ENCODE measurements at places on chromosomes 6 and 20. TPM values are rescaled to one million over a fixed set of nuclear protein-coding genes. Genes with fewer than 3 reads are reported as not detected.

GRCh38 chr6:155787168-155787567, 331.5 kb upstream of the NOX3 start:
- no peaks in the 10 kb centered on the region for H3K27me3 ChIP-seq
- no peaks in the 10 kb centered on the region for H3K4me1 ChIP-seq
- no peak overlapping the region for H3K4me3 ChIP-seq
- no peaks in the 10 kb centered on the region for H3K36me3 ChIP-seq
- H3K27ac ChIP-seq = no peak overlapping the region
- DNase-seq = no peak

The ANKRD6 gene
- 14.1 TPM for total RNA-seq

- DNase-seq = no peak
- no peak overlapping the region for H3K27ac ChIP-seq
- H3K27me3 ChIP-seq = no peaks in the 10 kb centered on the region
- H3K36me3 ChIP-seq = no peaks in the 10 kb centered on the region
These were observed 10.7 kb downstream of the NELFCD start for GRCh38 chr20:58991715-58992114.

The PAX1 gene
- not detected for total RNA-seq

GRCh38 chr6:148548065-148548748, 198.6 kb upstream of the UST start:
- no peak for DNase-seq
- no peak overlapping the region for H3K27ac ChIP-seq
- H3K36me3 ChIP-seq = peaks cover 4% of the 10 kb centered on the region
- no peak overlapping the region for H3K4me3 ChIP-seq
- H3K27me3 ChIP-seq = no peaks in the 10 kb centered on the region

DNA sequence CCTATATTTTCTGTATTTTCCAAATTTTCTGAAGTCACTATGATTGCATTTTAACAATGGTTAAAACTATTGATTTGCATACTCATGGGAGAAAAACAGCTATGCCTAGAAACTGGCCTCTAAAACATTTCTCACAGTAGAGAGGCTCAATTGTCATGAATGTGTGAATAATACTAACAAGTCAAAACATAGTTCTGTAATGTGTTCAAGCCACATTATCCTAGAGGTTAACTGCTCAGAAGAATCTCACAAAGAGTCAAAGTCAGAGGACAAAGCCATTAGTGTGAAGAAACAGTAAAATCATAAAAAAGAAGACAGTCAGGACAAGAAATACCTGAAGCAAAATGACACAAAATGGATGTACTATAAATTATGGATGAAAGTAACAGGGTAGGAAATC, 12.5 kb upstream of the ALDH8A1 start:
- H3K36me3 ChIP-seq = peaks cover 65% of the 10 kb centered on the region
- H3K4me1 ChIP-seq = no peaks in the 10 kb centered on the region
- H3K27me3 ChIP-seq = no peaks in the 10 kb centered on the region
- no peak overlapping the region for H3K27ac ChIP-seq
- H3K4me3 ChIP-seq = no peak overlapping the region
- no peak for DNase-seq

DNA sequence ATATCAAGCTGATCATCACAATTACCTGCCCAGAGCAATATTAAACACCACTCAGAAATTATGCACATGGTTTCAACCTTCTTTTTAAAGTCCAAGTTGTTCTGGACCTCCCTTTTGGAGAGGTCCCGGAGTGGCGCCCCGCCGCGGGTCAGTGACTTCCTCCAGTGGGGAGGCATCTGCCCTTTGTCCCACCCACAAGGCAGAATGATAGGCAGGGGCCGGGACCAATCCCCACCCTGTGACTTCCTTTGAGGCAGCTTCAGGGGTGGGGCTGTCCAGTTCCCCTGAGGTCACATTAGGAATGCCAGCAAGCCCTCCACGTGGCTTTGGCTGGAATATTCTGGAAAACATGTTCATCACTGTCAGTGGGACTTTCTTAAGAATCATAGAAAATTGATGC, 207.0 kb downstream of the ANKRD60 start:
- no peak overlapping the region for H3K4me3 ChIP-seq
- H3K4me1 ChIP-seq = no peaks in the 10 kb centered on the region
- no peaks in the 10 kb centered on the region for H3K27me3 ChIP-seq
- no peaks in the 10 kb centered on the region for H3K36me3 ChIP-seq

The DDR1 gene
- 77.9 TPM for total RNA-seq

The XKR7 gene
- not detected for total RNA-seq

The TFAP2D gene
- not detected for total RNA-seq

- H3K36me3 ChIP-seq = no peaks in the 10 kb centered on the region
- no peaks in the 10 kb centered on the region for H3K27me3 ChIP-seq
- DNase-seq = no peak
- peaks cover 15% of the 10 kb centered on the region for H3K4me1 ChIP-seq
- H3K27ac ChIP-seq = peak overlapping the region; percentile 55
These were observed 24.6 kb downstream of the DLL1 start for GRCh38 chr6:170266061-170266825.

DNA sequence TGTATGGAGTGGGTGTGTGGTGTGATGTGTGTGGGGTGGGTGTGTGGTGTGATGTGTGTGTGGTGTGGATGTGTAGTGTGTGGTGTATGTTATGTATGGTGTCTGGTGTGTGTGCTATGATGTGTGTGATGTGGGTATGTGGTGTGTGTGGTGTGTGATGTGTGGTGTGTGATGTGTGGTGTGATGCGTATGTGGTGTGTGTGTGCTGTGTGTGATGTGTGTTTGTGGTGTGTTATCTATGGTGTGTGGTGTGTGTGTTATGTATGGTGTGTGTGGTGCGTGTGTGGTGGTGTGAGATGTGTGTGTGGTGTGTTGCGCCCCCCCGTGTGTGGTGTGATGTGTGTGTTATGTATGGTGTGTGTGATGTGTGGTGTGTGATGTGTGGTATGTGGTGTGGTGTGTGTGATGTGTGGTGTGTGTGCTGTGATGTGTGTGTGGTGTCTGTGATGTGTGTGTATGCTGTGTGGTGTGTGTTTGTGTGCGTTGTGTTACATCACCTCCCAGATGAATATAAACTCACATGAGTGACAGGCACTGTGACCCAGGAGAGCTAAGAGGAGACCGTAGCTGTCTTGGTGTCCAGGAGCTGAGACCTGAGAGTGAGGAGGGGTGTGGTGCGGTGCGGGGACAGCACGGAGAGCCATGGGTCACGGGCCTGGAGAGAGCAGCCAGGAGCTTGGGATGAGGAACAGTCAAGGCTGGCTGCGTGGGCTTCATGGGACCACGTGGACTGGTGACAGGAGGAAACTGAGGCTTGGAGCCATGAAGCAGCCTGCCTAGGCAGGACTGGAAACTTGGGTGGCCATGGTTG, 8.8 kb downstream of the DLGAP4 start:
- H3K4me3 ChIP-seq = no peak overlapping the region
- H3K27ac ChIP-seq = no peak overlapping the region
- no peaks in the 10 kb centered on the region for H3K36me3 ChIP-seq
- H3K4me1 ChIP-seq = no peaks in the 10 kb centered on the region
- DNase-seq = peak; percentile 9
- no peaks in the 10 kb centered on the region for H3K27me3 ChIP-seq

The SLC22A16 gene
- total RNA-seq = 0.52 TPM

DNA sequence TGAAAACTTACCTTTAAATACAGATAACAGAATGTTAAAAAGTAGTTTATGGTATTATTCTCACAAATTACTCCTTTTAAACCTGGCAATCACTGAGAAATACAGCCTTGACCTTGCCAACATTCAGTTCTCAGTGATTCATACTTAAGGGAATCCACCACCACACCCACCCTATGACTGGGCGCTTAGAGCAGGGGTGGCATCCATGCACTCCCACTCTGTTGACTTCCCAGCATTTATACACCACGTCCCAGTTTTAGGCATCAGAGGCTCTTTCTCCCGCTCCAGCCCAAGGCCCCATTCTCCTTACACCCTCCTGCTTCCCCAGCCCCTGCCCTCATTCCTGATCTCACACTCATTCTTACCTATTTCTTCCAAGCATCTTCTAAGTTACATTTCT, 16.3 kb downstream of the TRAF3IP2 start:
- H3K27me3 ChIP-seq = no peaks in the 10 kb centered on the region
- DNase-seq = no peak
- no peak overlapping the region for H3K4me3 ChIP-seq
- no peaks in the 10 kb centered on the region for H3K36me3 ChIP-seq
- H3K27ac ChIP-seq = peak overlapping the region; percentile 57
- H3K4me1 ChIP-seq = peaks cover 40% of the 10 kb centered on the region

DNA sequence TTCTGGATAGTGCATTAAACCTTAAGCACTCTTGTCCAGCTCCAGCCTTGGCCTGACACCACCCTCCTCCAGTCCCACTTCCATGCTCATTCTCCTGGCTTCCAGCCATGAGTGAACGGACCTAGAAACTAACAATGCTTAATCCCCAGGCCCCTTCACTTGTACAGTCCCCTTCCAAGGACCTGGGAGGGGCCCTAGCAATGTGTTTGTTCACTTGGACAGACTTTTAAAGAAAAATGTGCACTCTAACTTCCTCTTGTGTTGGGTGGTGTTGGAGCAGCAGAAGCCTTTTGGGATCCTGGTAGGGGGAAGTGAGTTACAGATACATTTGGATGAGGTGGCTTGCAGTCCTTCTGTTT, 48.9 kb upstream of the CCN6 start:
- no peak overlapping the region for H3K27ac ChIP-seq
- no peak for DNase-seq
- H3K4me1 ChIP-seq = no peaks in the 10 kb centered on the region
- no peak overlapping the region for H3K4me3 ChIP-seq
- H3K27me3 ChIP-seq = no peaks in the 10 kb centered on the region

The PYGB gene
- 78.2 TPM for total RNA-seq

DNA sequence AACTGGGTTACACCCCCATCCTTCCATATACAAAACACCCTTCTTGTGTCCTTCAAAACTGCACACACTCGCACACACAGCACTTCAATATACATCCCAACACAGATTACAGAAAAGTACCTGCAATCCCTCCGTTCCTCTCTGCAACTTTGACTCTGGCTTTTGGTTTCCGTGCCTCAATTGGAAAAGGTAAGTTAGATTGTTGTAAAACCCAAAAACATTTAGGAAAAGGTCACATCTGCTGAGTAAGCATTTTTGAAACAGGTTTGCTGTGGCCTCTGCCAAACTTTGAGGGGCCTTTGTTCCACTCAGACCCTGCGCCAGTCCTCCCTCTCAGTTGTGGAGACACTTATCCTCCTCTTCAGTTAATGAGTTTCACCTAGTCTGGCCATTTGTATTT, 4.2 kb downstream of the NKX2-4 start:
- H3K4me3 ChIP-seq = no peak overlapping the region
- H3K27ac ChIP-seq = no peak overlapping the region
- DNase-seq = no peak

The STMND1 gene
- total RNA-seq = 2.5 TPM

DNA sequence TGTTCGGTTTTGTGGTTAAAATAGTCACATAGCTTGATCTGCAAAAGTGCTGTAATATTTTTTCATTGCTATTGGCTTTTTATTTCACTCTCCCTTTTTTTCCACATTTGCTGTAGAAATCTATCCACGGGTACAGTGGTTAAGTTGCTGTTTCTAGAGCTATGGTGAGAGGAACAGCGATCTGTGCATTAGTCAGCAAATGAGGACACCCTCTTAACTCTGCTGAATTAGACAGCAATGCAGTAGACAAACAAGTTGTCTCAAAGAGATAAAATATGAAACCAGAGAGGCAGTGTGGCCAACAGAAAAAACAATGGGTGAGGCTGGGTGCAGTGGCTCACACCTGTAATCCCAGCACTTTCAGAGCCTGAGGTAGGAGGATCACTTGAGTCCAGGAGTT, 17.6 kb upstream of the SYNJ2 start:
- no peak overlapping the region for H3K4me3 ChIP-seq
- H3K27ac ChIP-seq = no peak overlapping the region
- no peaks in the 10 kb centered on the region for H3K36me3 ChIP-seq
- H3K4me1 ChIP-seq = peaks cover 6% of the 10 kb centered on the region

The POPDC3 gene
- 0.41 TPM for total RNA-seq

DNA sequence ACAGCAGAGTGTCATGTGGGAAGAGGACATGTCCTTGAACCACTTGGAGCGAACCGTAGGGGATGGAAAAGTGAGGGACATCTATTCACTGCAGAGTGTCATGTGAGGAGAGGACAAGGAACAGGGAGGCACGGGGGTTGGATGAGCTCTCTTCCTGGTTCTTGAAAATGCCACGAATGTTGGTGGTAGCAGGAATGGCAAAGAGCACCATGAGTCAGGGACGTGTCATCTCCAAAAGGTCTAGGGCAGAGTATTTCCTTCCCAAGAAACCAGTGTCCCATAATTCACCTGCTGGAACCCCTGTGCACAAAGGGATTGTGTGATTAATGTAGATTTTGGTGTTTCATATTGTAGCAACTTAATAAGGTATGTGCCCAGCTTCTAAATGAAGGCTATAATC, 136.8 kb downstream of the BFSP1 start:
- H3K36me3 ChIP-seq = no peaks in the 10 kb centered on the region
- H3K4me1 ChIP-seq = no peaks in the 10 kb centered on the region
- H3K4me3 ChIP-seq = no peak overlapping the region
- DNase-seq = no peak

DNA sequence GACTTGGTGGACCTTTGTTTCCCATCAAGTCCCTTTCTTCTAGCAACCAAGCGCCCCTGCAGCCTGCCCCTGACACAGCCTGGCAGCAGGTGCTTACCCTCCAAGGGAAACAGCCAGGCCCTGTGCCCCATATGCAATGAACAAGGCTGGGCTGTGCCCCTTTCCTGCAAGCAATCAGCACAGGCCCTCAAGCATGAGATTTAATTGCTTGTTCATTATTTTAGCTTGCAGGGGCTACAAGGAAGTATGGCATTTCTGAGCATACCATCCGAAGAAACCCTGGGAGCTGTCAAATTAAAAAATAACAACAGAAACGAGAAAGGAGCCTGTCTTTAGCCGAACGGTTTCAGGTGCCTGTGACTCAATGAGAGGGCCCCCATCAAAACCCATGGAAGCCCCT, 522.9 kb upstream of the ARID1B start:
- H3K4me1 ChIP-seq = no peaks in the 10 kb centered on the region
- no peaks in the 10 kb centered on the region for H3K27me3 ChIP-seq
- no peaks in the 10 kb centered on the region for H3K36me3 ChIP-seq
- no peak for DNase-seq

The RAET1L gene
- 0.58 TPM for total RNA-seq

DNA sequence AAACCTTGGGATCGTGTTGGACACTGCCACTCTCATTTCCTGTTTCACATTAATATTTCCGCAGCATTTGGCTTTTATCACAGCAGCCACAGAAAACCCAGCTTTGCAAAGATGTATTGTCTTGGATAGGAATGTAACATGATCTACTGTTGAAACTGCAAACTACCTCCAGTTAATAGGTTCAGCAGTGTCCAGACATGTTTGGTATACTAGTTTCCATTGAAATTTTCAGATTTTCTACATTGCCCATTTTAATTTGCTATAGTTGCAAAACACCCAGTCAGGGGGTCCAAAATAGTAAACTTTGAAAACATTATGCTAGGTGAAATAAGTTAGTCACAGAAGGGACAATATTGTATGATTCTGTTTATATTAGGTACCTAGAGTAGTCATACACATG, 3.3 kb downstream of the ANKRD6 start:
- DNase-seq = no peak
- H3K4me1 ChIP-seq = no peaks in the 10 kb centered on the region
- H3K27ac ChIP-seq = no peak overlapping the region
- no peak overlapping the region for H3K4me3 ChIP-seq
- no peaks in the 10 kb centered on the region for H3K27me3 ChIP-seq
- H3K36me3 ChIP-seq = no peaks in the 10 kb centered on the region

GRCh38 chr20:2651772-2652723, at the start of gene NOP56:
TSS of gene NOP56 (plus strand) at chr20:2652632. CDS start at chr20:2652661, 29 bp downstream.
- no peaks in the 10 kb centered on the region for H3K36me3 ChIP-seq
- H3K4me1 ChIP-seq = peaks cover 13% of the 10 kb centered on the region
- DNase-seq = peak; percentile 97
- H3K4me3 ChIP-seq = peak within 1 kb of the TSS; percentile 96
- no peaks in the 10 kb centered on the region for H3K27me3 ChIP-seq
- H3K27ac ChIP-seq = peak within 1 kb of the TSS; percentile 92
